ENCODE measurements at places on chromosomes 7 and 10.
A peak's percentile ranks its signal among the peaks of the same experiment; 100 is the strongest.

GRCh38 chr10:97529685-97530465 lies 31.2 kb downstream of the UBTD1 start:
- DNase-seq: no peak

GRCh38 chr10:131777162-131777561 lies 123.6 kb upstream of the PPP2R2D start:
- DNase-seq: no peak

DNA sequence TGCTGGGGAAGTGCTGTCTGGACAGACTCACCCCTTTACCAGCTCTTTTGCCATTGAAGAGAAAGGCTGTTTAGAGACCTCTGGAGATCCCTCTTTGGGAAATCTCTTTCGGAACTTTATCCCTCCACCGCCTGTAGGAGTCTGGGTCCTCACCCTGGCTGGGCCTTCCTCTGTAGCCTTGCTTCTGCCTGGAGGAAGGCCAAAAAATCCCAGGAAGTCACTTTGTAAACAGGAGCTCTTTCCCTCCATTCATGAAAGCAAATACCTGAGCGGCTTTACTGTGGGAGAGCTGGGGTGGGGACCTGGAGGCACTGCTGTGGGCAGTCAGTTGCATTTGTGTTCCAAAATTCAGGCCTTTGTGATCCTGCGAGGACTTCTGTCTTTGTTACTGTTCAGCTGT lies 126.2 kb downstream of the KLF6 start:
- no peak for DNase-seq

- DNase-seq: peak; percentile 6
Observed at GRCh38 chr7:155412416-155413253, 45.3 kb upstream of the EN2 start.

- DNase-seq: peak; percentile 35
Observed at GRCh38 chr7:107967420-107967819, 35.5 kb downstream of the LAMB1 start.

DNA sequence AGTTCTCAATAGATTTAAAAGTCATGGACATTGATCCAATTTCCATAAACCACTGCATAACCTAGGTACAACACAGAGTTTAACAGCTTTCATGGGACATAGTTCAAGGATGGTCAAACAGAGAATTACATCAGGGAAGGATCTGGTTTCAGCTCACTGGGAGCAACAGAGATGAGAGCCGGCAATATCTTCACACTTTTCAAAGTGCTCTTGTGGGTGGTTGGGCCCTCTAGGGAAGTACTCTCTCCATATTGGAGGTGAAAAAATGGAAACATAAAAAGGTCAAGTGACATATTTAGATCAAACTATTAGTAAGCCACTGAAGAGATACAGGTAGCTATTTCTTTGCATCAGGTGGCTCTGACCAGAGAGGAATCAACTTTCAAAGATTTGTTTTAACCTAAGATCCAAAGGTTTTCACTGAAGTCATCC lies 61.8 kb upstream of the LRRN3 start:
- peak; percentile 12 for DNase-seq

DNA sequence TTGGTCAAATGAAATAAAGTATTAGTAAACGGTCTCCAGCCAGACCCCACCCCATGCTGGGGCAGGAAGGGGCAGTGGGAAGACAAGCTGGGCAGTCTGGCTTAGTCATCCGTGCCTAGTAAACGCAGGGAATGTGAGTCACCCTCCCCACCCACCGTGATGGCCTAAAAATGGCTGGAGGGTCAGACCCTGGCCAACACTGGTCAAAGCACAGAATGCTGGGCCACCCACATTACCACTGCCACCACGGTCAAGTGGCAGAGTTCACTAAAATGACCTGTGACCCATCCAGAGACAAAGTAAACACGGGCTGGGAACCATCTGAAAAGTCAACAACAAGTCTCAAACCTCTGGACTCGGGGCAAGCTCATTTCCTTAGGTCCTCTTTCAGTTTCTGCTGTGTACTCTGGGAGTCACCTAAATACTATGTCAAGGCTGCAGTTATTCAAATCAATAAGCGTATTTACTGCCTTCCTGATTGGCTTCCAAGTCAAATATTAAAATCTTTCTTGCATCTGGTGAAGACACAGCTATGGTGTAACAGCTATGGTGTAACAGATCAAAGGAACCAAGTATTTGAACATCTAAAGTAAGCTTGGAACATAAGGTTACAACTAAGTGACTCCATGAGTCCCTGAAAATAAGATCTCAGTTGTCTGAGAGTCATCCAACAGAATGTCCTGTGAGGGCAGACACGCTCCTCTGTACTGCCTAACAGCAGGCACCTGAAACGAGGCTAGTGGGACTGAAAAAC lies 3.0 kb downstream of the ZFAND2A start:
- DNase-seq: no peak

DNA sequence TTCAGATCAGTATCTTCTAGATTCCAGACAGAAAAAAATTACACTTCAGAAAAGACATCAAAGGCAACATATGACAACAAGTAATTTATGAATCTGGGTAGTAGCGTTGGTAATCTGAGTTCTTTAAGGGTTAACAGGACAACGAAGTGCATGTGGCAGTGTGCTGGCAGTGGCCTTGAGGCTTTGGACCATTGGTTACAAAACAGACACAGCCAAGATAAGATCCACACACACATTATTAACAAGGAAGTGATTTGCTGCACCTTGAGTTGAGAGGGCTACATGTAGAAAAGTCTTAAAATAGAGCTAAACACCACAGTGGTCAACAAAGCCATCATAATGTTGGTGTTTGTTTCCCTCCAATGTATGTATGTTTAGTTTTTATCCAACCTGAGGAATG lies 40.6 kb downstream of the AKR1D1 start:
- no peak for DNase-seq

GRCh38 chr7:117592011-117592635 lies 112.3 kb downstream of the CFTR start:
- no peak for DNase-seq

GRCh38 chr7:34069676-34070075 lies 164.3 kb downstream of the BMPER start:
- no peak for DNase-seq

DNA sequence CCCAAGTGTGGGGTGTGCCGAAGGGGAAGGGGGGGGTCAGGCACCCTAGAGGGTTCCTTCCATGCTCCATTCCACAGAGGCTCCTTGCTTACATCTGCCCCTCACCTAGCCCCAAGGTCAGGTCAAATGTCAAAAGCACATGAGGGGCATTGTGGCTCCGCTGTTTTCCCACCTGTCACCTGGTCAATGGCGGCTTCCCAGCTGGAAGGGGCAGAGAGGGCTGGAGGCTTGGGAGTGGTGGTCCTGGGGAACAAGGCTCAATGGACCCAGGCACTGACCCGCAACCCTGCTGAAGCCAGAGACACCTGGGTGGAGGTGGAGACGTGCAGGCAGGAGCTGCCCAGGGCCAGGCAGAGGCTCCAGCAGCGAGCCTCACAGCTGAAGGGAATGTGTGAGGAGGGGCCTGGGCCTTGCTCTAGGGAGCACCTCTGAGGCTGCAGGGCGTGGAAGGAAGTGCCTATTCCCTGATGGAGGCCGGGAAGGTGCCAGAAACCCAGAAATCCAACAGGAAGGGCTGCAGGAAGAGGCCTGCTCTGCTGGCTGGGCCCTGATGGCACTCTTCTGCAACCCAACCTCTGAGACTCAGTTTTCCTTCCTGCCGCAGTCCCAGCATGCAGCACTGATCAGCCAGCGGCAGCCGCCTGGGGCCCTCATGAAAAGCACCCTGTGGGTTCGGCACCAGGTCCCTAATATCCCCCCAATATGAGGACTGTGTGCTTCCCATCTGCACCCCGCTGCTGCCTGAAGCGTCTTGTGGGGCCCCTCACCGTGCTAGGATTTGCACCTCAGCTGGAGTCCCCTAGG lies 16.0 kb downstream of the RASGEF1A start:
- DNase-seq: no peak

DNA sequence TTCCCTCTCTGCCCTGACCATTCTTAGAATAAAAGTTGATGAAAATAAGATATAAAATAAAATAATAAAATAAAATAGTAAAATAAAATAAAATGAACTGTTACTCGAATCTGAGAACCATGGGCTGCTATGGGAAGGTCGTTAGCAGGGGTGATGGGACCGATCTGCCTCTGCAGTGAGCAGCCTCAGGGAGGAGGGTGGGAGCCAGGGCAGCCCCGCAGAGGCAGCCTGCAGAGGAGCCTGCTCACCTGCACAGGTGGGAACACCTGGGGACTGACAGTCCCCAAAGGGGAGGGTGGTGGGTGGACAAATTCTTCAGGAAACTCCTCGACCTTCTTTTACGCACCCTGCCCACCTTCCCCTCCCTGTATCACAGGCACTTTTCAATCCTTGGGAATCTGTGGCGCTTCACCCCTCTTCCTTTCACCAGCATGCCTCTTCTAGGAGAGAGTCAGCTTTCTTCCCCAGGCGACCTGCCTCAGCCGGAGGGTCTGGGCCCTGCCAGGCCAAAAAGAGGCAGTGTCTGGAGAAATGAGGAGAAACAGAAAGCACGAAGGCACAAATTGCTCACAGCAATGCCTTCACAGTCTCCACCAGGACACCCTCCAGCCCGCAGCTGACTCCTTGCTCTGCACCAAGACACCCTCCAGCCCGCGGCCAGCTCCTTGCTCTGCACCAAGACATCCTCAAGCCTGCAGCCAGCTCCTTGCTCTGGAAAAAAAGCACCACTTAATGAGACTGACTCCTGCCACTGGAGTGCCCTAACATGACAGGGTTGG lies 368.4 kb upstream of the SHH start:
- DNase-seq: no peak

DNA sequence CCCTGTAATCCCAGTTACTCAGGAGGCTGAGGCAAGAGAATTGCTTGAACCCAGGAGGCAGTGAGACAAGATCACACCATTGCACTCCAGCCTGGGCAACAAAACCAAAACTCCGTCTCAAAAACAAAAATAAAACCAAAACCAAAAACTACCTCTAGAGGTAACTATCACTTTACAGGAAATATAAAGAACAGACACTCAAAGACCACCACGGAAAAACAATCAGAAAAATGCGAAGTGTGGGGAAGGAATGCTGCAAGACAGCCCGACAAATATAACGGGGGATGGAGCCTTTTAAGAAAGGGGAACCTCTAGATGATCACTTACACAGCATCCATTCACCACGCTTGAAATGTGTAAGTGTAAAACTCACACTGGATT lies 4.3 kb downstream of the HNRNPF start:
- no peak for DNase-seq

- DNase-seq: no peak
Observed at GRCh38 chr10:62185919-62186692, 82.5 kb downstream of the RTKN2 start.

All from SHP77 treated with DMSO at 0.1 percent for 48 hours (cell line).